Left renal pelvis (tissue), 4 donors: ENCODE measurements at places on chromosomes 6 and 20. TPM values are rescaled to one million over a fixed set of nuclear protein-coding genes. Genes with fewer than 3 reads are reported as not detected.

DNA sequence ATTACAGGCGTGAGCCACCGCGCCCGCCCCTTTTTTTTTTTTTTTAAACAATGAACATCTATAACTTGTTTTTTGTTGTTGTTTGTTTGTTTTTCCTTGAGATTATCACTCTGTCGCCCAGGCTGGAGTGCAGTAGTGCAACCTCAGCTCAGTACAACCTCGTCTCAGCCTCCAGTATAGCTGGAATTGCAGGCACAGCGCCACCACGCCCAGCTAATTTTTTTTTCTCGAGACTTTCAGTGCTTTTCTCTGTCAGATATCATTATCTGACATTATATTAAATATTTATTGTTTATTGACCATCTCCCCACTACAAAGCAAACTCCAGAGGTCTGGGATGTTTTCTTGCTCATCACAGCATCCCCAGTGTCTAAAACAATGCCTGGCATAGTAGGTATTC lies 2.3 kb upstream of the DLK2 start:
- DNase-seq, result no peak

DNA sequence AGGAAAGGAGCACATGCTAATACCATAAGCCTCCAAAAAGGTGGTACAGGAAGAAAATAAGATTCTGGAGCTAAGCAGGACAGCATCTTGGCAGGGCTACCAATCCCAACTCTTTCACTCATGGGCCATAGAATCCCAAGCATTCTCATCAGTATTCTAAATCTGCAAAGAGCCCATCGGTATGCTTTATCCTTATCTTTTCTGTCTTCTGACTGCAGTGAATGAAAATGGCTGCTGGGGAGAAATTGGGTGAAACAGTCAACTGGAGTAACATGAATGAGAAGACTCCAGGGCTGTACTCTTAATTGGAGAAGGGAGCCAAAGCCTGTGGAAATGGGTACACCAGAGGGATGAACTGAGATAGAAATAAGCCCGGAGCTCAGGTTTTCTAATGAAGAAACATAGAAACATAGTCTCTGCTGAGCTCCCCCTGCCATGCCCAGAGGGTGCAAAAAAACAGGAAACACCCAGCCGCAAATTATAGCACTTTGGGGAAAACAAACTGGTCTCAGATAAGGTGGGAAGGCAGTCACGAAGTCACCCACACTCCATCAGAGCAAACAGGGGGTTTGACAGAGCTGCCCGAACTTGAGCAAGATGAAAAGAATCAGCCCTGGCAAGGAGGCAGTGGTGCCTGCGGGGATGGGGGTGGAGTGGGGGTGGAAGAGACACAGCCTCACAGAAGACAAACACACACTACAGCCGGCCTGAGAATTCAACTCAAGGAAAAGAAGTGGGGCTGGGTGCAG lies 35.4 kb upstream of the E2F3 start:
- DNase-seq, result no peak

- DNase-seq, result no peak
Measured at GRCh38 chr20:2691127-2691526, 1.5 kb upstream of the EBF4 start.

DNA sequence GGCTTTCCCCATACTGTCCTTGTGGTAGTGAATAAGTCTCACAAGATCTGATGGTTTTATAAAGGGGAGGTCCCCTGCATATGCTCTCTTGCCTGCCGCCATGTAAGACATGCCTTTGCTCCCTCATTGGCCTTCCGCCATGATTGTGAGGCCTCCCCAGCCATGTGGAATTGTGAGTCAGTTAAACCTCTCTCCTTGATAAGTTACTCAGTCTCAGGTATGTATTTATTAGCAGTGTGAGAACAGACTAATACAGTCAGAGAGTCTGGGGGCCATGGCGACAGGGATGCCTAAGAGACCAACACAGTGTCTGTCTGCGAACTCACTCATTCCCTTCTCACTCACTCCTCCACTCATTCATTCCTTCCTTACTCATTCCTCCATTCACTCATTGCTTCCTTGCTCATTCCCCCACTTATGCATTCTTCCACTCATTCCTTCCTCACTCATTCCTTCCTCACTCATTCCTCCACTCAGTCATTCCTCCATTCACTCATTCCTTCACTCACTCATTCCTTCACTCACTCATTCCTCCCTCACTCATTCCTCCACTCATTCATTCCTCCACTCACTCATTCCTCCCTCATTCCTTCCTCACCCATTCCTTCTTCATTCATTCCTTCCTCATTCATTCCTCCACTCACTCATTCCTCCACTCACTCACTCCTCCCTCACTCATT lies 137.5 kb upstream of the AGPAT4 start:
- DNase-seq, result no peak

DNA sequence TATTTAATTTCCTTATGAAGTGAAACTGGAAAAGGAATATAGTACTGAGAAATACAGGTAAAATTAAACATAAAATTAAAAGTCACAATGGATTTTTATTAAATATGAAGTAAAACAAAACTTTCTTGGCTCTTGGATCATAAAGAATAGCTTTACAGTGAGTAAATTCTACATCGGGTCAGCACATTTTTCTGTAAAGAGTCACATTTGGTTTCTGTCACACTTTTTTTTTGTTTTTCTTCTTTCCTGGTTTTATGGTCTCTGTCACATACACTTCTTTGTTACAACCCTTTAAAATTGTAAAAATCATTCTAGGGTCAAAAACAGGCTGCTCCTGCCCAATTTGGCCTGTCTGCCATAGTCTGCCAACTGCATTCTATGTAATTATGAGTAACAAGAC lies 254.4 kb upstream of the POU3F2 start:
- no peak for DNase-seq

DNA sequence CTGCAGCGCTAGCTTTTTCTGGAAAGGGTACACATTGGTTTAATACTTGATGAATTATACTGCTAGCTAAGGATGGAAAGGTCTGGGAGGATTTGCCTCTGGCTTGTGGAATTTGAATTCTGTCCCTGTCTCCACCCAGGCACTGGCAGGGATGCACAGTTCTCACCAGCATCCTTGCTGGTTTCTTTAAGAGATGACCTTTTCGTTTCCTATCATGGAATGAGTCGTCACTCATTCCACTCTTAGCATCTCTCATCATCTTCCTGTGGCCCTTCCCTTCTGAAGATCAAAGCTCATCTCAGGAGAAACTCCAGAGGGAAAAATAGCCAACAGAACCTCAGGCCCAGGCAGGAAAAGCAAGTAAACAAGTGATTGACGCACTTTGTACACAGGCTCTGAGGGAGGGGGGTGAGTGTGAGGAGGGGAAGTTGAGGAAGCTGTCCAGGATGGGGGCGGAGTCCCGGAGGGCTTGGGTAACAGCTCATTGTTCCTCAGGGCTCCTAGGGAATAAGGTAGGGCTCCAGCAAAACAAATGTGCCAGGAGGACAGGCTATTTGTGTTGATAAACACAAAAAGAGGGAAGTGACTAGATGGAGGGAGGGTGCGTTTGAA lies 25.7 kb upstream of the SAYSD1 start:
- no peak for DNase-seq

GRCh38 chr20:4136078-4136966 lies 121.0 kb upstream of the RNF24 start:
- DNase-seq, result no peak

DNA sequence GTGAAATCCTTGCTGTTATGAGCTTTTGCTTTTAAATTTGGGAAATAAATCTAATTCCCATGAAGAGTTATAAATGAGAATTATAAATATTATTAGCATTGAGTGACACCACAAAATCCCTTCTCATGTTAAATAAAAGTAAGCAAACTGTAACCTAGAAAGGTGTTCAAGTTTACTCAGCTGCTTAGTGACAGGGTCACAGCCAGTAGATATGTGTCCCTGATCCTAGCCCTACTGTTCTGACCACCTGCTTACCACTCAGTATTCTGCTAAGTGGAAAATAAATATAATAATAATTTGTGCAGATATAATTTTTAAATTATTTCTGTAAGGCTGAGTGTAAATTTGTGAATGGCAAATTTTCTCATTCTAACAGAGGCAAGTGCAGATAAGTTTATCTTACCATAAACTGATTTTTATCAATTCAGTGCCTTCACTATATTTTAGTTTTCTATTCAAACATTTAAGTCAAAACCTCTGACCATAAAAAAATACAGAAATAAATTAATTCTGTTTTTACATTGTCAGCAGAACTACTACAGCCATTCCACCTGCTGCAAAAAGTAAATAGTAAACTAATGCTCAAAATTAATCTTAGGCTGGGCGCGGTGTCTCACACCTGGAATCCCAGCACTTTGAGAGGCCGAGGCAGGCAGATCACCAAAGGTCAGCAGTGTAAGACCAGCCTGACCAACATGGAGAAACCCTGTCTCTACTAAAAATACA lies 118.2 kb downstream of the TENT5A start:
- no peak for DNase-seq

- DNase-seq, result no peak
Measured at GRCh38 chr6:139996253-139996834, 621.9 kb upstream of the CITED2 start.

GRCh38 chr20:19828232-19828631 lies 70.2 kb downstream of the RIN2 start:
- DNase-seq, result no peak

DNA sequence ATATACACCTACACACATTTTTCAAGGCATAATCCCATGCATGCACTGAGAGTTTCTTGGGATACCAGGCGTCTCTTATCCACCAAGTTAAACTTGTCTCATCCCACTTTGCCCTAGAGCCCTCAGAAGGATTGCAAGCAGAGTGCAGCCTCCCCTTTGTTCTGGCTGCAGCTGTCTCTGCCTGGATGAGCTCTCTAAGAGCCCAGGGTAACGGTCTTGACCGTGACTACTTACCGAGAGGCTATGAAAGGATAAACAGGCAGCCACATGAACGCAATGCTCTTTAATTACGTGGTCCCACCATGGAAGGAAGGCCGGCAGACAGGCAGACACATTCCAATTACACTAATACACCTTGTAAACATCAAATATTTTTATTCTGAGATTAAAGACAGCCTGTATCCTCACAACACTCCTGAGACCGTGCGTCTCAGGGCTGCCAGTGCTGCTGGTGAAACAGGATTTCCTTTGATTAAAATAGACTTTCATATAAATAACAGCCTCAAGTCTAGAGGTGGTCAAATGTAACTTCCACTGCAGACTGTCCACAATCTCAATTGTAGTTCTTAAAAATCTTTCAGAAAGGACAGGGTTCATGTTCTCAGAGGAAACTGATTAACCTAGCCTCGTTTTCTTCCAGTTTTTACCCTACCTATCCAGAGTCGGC lies 210.0 kb upstream of the PRDM1 start:
- DNase-seq, result no peak

GRCh38 chr6:149445095-149445466 lies 39.7 kb downstream of the ZC3H12D start:
- DNase-seq, result no peak

- no peak for DNase-seq
Measured at GRCh38 chr6:132788658-132789395, 9.6 kb downstream of the SLC18B1 start.

GRCh38 chr6:158620963-158621693 lies 23.4 kb downstream of the DYNLT1 start:
- no peak for DNase-seq

GRCh38 chr6:65964261-65964660 lies 257.2 kb upstream of the EYS start:
- no peak for DNase-seq

GRCh38 chr6:21713481-21713880 lies 119.9 kb downstream of the SOX4 start:
- no peak for DNase-seq

DNA sequence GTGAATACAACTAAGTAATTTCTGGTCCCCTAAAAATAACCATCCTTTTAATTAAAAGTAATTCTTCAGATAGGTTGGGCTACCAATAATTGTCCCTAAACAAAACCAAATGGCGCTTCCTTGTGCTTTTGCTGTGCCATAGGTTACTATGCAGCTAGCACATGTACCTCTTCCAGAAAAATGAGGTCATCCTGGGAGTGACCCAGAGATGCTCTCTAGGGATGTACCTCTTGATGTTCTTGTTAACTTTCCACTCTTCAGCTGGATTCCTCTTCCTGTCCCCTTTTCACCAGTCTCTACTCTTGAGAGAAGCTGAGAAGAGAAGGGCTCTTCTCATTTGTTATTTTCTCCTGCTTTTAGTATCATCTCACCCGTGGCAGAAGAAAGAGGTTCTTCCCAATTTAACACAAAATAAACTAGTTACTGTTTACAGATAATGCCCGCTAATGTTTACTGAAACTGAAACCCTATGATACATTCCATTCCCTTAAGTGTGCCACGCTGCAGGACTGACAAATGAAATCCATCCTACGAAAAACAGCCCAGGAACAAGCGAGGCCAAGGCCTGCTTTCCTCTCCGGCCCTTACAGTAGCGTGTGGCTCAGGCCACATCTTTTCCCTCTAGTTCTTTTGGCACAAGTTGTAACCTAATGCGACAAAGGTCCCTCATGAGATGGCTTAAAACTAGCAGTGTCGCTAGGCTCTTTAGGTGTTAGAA lies 24.2 kb downstream of the MRS2 start:
- no peak for DNase-seq

FOXA2 gene
- 0.23 TPM for polyA plus RNA-seq

SRSF12 gene
- 19.4 TPM for polyA plus RNA-seq

MUC21 gene
- polyA plus RNA-seq, result not detected

PTCRA gene
- 0.47 TPM for polyA plus RNA-seq

TRIM26 gene
- 28.8 TPM for polyA plus RNA-seq
